ENCODE measurements at places on chromosomes 11 and 22. TPM values are rescaled to one million over a fixed set of nuclear protein-coding genes. Genes with fewer than 3 reads are reported as not detected.
A peak's percentile ranks its signal among the peaks of the same experiment; 100 is the strongest.

GRCh38 chr11:78653294-78653909 lies 78.7 kb upstream of the NARS2 start:
- H3K4me1 ChIP-seq: no peaks in the 10 kb centered on the region
- no peaks in the 10 kb centered on the region for H3K36me3 ChIP-seq
- H3K4me3 ChIP-seq: no peak overlapping the region

DNA sequence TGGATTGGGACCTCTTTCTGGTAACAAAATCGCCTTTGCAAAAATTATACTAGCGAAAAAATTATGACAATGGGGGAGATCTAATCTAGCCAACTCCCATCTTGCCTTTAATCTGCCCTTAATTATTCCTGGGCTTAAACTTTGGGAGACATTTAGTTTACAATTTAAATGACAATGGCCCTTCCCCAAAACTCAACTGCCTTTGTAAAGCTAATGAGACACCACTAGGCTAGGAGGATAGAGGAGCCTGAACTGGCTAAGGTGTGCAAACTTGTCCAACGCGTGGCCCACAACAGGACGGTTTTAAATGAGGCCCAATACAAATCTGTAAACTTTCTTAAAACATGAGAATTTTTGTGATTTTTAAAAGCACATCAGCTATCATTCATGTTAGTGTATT lies 67.3 kb downstream of the RSF1 start:
- H3K27me3 ChIP-seq: no peaks in the 10 kb centered on the region
- no peak overlapping the region for H3K4me3 ChIP-seq
- H3K27ac ChIP-seq: no peak overlapping the region
- no peaks in the 10 kb centered on the region for H3K4me1 ChIP-seq

TEX12 gene
- not detected for total RNA-seq

DNA sequence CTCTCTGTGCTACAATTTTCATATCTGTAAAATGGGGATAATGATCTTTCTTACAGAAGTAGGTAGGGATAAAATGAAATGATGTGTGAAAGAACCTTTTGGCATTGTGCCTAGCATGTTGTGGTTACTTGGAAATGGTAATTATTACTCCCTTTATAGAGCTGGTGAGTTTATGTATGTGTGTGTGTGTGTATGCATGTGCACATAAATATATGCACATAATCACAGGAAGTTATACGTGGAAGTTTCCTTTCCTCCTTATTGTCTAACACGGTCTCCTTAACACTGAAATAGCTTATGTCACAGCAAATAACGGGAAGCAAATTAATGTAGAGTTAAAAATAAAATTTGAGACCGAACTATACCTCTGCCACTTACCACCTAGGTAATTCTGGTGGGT lies 163.7 kb upstream of the ZBED5 start:
- H3K4me1 ChIP-seq: no peaks in the 10 kb centered on the region
- no peak overlapping the region for H3K27ac ChIP-seq
- H3K36me3 ChIP-seq: no peaks in the 10 kb centered on the region
- peaks cover 18% of the 10 kb centered on the region for H3K27me3 ChIP-seq
- no peak for DNase-seq

DNA sequence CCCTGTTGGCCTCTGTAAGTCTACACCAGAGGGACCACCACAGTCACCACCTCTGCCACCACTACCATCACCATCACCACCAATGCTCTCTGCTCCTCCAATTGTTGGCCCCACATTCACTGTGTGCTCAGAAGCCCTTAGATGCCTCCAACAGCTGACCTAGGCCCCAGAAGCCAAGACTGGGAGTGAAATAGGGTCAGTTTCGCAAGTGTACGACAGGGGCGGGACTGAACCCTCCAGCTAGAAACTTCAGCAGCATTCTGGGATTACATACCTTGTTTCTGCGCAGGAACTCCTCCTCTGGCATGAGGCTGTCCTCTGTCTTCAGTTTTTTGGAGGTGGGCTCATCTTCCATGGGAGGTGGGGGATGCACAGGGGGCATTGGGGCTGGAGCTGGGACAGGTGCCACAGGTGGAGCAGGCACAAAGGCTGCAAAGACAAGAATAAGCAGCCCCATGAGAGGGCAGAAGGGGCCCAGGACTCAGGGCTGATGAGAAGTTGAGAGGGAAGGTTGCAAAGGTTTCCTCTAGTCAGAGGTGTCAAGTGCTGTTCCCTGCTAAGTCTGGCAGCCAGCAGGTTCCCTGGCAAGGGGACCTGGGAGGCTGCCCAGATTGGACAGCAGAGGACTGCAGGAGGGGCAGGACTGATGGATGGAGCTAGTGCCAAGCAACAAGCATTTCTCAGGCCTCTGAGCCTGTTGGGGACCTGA lies 10.2 kb upstream of the TBC1D10A start:
- H3K4me3 ChIP-seq: no peak overlapping the region
- DNase-seq: no peak
- H3K36me3 ChIP-seq: peaks cover 89% of the 10 kb centered on the region
- H3K27ac ChIP-seq: peak overlapping the region; percentile 2
- H3K4me1 ChIP-seq: peaks cover 26% of the 10 kb centered on the region
- H3K27me3 ChIP-seq: no peaks in the 10 kb centered on the region

PAX6 gene
- total RNA-seq: not detected

DNA sequence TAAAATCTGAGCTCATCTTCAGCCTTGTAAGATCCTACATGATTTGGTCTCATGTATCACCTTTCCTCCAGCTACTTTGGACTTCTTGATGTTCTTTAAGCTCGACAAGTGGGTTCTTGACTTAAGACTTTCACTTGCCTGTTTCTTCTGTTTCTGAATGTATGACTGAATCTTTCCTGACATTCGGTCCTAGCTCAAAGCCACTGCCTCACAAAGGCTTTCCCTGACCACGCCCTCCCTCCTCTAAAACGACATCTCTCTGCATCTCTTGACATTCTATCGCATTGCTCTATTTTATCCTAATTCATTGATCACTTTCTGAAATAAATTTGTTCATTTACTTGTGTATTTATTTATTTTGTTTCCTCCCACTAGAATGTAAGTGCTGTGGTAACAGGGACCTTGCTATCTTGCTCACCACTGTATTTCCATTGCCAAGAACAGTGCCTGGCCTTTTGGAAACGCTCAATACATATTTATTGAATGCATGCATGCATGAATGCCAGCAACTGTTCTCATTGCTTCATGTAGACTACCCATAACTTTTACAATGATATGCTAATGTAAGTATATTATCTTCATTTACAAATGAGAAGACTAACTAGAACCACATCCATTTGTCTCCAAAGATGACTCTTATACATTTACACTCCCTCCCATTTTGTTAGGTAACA lies 43.0 kb downstream of the LMO2 start:
- no peaks in the 10 kb centered on the region for H3K36me3 ChIP-seq
- H3K4me3 ChIP-seq: no peak overlapping the region
- no peak for DNase-seq
- no peaks in the 10 kb centered on the region for H3K4me1 ChIP-seq
- H3K27me3 ChIP-seq: peaks cover 37% of the 10 kb centered on the region
- no peak overlapping the region for H3K27ac ChIP-seq

DNA sequence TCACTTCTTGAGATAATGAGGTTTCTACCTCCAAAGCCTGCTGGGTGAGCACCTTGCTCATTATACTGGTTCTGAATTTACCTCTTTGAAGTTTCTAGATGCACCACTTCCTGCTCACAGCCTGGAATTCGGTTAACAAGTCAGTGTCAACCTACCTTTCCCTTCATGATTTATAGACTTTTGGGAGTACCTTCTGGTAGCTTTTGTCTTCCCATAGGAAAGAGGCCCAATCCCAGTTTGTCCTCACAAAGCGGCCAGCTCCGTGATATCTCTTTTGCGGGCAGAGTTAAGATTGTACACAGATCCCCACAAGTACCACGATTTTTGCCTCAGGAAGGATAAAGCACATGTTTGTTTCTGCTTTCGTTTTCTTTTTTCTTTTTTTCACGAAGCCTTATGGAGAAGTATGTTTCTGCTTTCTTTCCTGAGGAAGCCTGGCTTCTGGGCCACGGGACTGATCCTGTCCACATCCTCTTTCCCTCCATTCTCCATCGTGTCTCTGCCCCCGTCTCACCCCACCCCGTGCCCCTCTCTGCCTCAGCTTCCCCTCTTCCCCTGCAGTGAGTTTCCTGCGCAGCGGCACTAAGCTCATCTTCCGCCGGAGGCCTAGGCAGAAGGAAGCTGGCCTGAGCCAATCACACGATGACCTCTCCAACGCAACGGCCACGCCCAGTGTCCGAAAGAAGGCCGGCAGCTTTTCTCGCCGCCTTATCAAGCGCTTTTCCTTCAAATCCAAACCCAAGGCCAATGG lies 5.7 kb upstream of the HINFP start:
- DNase-seq: peak; percentile 59
- peak overlapping the region; percentile 97 for H3K27ac ChIP-seq
- H3K36me3 ChIP-seq: peaks cover 68% of the 10 kb centered on the region
- H3K27me3 ChIP-seq: no peaks in the 10 kb centered on the region
- H3K4me1 ChIP-seq: peaks cover 46% of the 10 kb centered on the region

DNA sequence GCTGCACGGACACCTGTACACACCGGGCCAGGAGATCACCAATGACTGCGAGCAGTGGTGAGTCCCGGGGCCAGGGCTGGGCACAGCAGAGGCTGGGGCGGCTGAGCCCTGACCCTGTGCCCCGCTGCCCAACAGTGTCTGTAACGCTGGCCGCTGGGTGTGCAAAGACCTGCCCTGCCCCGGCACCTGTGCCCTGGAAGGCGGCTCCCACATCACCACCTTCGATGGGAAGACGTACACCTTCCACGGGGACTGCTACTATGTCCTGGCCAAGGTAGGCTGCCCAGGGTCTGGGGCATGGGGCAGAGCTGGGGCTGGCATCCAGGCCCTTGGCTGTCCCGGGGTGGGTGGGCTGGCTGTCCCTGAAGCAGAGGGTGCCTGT lies 7.7 kb downstream of the MUC2 start:
- no peaks in the 10 kb centered on the region for H3K36me3 ChIP-seq
- no peak overlapping the region for H3K27ac ChIP-seq
- H3K4me1 ChIP-seq: no peaks in the 10 kb centered on the region
- no peak overlapping the region for H3K4me3 ChIP-seq
- DNase-seq: no peak
- H3K27me3 ChIP-seq: no peaks in the 10 kb centered on the region

DNA sequence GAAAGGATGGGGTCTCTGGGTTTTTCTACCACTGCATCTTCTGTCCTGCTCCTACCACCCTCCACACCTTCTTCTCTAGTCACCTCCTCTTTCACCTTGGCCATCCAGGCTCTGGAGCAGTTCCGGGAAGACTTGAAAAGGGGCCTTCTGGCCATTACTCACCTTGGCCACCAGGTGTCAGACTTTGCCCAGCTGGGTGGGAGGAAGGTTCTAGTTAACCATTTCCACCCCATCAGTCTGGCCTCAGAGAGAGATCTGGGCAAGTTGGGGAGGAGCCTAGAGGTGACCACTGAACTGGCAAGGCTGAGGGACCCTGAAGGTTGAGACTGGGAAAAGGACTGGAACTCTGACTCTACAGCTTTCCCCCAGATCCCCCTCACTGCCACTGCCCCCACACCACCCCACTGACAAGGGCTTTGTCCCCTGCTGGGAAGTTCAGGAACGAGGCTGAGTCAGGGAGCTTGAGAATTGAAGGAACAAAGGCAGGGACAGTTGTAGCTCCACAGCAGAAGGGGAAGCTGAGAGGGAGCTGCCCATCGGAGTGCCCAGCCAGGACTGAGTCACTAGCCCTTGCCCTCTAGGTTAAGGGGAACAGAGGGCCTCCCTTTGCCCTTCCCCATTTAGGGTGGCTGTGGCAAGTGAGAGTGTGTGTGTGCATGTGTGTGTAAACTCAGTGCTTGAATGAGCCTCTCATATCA lies 3.7 kb upstream of the POLD4 start:
- H3K4me3 ChIP-seq: peak overlapping the region; percentile 15
- H3K36me3 ChIP-seq: peaks cover 3% of the 10 kb centered on the region
- H3K27ac ChIP-seq: peak overlapping the region; percentile 71

CRYBA4 gene
- not detected for total RNA-seq

DNA sequence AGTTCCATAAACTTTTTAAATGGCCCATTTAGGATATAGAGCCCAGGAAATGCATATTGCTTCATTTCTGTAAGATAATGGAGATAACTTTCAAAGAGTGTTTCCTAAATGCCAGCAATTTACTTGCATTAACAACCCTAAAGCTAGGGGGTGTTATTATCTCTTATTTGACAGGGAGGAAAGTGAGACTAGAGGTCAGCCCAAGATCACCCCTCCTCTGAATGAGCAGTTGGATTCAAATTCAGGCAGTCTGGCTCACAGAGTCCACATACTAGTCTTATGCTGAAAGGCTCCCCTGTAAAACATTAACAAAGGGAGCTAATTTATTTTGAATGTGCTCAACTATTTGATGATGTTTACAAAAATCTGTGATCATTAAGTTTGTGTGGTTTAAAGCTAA lies 49.9 kb upstream of the TRIM77 start:
- H3K4me3 ChIP-seq: no peak overlapping the region
- H3K27ac ChIP-seq: no peak overlapping the region
- H3K4me1 ChIP-seq: no peaks in the 10 kb centered on the region
- no peaks in the 10 kb centered on the region for H3K36me3 ChIP-seq
- no peaks in the 10 kb centered on the region for H3K27me3 ChIP-seq

MN1 gene
- 0.11 TPM for total RNA-seq

CCDC89 gene
- 0.23 TPM for total RNA-seq

DNA sequence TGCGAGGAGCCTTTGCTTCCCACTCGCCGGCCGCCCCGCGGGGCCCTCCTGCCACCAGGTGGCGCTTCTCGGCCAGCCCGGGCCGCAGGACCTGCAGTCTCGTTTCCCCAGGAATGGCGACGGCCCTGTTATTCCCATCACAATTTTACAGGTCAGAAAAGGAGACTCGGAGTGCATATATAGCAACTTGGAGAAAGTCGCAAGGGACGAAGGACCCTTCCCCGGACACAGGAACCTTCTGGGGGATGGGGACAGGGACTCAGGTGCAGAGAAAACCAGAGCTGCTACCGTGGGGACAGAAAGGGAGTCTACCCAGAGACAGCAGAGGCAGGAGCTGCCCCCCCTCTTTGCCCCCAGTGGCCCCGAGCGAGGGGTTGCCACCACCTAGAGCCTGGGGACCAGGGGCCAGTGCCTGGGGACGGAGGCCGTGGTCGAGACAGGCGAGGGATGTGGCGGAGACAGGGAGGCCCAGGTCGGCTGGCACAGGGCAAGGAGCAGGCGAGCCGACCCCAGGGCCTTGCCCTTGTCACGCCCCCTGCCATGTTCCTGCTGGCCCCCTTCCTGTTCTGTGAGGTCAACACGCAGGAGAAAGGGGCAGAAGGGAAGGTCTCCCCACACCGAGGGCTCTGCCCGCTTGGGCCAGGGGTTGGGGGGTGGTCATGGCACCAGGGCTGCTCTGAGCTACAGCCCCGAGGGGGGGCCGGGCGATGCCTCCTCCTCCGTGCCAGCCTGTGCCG lies 3.5 kb upstream of the KRTAP5-6 start:
- H3K4me3 ChIP-seq: no peak overlapping the region
- H3K36me3 ChIP-seq: no peaks in the 10 kb centered on the region
- peak; percentile 67 for DNase-seq
- peaks cover 10% of the 10 kb centered on the region for H3K4me1 ChIP-seq

DNA sequence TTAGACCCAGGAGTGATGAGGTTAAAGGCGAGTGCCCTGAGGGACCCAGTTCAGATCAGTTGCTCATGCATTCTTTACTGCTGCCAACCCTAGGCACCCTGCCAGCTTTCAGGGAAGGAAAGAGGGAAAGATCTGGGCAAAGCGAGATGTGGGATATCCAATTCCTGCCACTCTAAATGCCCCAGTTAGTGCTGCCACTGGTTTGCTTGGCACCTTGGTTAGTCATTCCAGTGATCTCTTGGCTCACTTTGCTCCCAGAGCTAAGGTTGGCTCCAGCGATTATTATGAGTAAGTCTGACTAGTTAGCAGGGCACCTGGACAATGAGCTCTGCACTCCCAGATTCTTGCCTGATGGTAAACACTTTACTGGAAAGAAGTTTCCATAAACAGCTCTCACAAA lies 85.0 kb downstream of the INSC start:
- H3K4me1 ChIP-seq: no peaks in the 10 kb centered on the region
- H3K36me3 ChIP-seq: no peaks in the 10 kb centered on the region
- peaks cover 5% of the 10 kb centered on the region for H3K27me3 ChIP-seq
- no peak for DNase-seq
- no peak overlapping the region for H3K4me3 ChIP-seq

CRYBB3 gene
- total RNA-seq: not detected

All from activated CD8-positive, alpha-beta T cell treated with anti-CD3 and anti-CD28 coated beads, Interleukin-2, amount 10 ng/mL, durations not matched to agents 7 days and 5 days (primary cell).